ENCODE measurements at places on chromosomes 13 and 19. TPM values are rescaled to one million over a fixed set of nuclear protein-coding genes. Genes with fewer than 3 reads are reported as not detected.
A peak's percentile ranks its signal among the peaks of the same experiment; 100 is the strongest.

- H3K4me3 ChIP-seq = no peak overlapping the region
- no peak overlapping the region for H3K27ac ChIP-seq
- H3K4me1 ChIP-seq = peaks cover 6% of the 10 kb centered on the region
- no peaks in the 10 kb centered on the region for H3K27me3 ChIP-seq
These were observed 5.3 kb downstream of the CARS2 start for GRCh38 chr13:110700641-110701040.

DNA sequence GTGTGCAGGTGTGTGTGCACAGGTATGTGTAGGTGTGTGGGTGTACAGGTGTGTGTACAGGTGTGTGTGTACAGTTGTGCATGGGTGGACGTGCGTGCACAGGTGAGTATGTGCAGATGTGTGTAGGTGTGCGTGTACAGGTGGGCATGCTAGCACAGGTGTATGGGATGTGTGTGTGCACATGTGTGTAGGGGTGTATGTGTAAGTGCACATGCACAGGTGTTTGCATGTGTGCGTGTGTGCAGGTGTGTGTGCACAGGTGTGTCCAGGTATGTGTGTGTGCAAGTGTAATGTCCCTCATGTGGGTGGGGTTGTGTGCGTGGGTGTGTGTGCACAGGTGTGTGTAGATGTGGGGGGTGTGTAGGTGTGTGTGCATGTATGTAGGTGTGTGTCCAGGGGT lies 27.5 kb upstream of the TFDP1 start:
- H3K27me3 ChIP-seq = no peaks in the 10 kb centered on the region
- no peaks in the 10 kb centered on the region for H3K36me3 ChIP-seq
- no peak overlapping the region for H3K27ac ChIP-seq
- no peak for DNase-seq
- H3K4me1 ChIP-seq = no peaks in the 10 kb centered on the region

The STAP2 gene
- total RNA-seq = 32.3 TPM

DNA sequence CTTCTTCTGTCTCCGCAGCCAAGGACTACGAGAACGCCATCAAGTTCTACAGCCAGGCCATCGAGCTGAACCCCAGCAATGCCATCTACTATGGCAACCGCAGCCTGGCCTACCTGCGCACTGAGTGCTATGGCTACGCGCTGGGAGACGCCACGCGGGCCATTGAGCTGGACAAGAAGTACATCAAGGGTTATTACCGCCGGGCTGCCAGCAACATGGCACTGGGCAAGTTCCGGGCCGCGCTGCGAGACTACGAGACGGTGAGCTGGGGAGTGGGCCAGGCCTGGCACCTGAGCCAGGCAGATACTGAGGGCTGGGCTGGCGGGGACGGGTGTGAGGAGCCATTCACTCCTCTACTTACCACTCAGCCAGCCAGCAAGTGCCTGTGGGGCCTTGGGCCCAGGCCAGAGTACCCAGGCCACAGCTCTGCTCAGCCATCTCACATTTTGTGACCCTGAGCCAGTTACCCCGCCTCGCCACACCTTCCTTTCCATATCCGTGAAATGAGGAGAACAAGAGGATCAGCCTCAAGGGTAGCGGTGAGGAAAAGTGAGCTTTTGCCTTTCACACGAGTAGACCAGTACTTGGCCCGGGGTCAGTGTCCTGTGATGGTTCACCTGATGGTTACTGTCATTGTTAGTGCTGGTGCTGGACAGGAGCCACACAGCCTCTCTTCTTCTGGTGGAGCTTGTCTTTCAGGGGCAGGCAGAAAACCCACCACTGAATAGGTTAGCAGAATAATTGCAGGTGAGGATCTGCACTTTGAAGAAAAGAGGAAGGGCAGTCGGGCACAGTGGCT lies 7.0 kb downstream of the PPP5C start:
- no peak overlapping the region for H3K27ac ChIP-seq
- no peaks in the 10 kb centered on the region for H3K27me3 ChIP-seq
- H3K4me3 ChIP-seq = no peak overlapping the region
- H3K36me3 ChIP-seq = no peaks in the 10 kb centered on the region

- H3K36me3 ChIP-seq = no peaks in the 10 kb centered on the region
- peak; percentile 95 for DNase-seq
- H3K4me3 ChIP-seq = no peak overlapping the region
- H3K27me3 ChIP-seq = no peaks in the 10 kb centered on the region
These were observed 237.4 kb downstream of the RGCC start for GRCh38 chr13:41694545-41695301.

- no peak overlapping the region for H3K27ac ChIP-seq
- no peak overlapping the region for H3K4me3 ChIP-seq
- peaks cover 62% of the 10 kb centered on the region for H3K27me3 ChIP-seq
- H3K36me3 ChIP-seq = no peaks in the 10 kb centered on the region
- no peaks in the 10 kb centered on the region for H3K4me1 ChIP-seq
These were observed 1.3 kb upstream of the ZIC2 start for GRCh38 chr13:99980201-99980823.
